SW 1271 (cell line): ENCODE measurements at places on chromosomes 2 and 18.

DNA sequence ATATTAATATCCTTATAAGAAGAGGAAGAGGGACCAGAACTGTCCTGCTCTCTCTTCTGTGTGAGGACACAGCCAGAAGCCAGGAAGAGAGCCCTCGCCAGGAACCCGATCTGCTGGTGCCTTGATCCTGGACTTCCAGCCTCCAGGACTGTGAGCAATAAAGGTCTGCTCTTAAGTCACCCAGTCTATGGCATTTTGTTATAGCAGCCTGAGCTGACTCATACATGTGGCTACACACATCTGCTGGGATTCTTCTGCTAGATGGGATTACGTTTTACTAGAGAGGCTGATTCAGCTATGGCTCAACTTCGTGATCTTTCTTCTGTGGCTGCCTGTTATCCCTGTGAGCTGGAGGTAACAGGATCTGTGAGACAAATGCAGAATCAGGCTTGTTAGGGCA lies 29.6 kb downstream of the ARL4C start:
- no peak for DNase-seq

GRCh38 chr2:175490360-175490791 lies 308.9 kb upstream of the ATP5MC3 start:
- no peak for DNase-seq

DNA sequence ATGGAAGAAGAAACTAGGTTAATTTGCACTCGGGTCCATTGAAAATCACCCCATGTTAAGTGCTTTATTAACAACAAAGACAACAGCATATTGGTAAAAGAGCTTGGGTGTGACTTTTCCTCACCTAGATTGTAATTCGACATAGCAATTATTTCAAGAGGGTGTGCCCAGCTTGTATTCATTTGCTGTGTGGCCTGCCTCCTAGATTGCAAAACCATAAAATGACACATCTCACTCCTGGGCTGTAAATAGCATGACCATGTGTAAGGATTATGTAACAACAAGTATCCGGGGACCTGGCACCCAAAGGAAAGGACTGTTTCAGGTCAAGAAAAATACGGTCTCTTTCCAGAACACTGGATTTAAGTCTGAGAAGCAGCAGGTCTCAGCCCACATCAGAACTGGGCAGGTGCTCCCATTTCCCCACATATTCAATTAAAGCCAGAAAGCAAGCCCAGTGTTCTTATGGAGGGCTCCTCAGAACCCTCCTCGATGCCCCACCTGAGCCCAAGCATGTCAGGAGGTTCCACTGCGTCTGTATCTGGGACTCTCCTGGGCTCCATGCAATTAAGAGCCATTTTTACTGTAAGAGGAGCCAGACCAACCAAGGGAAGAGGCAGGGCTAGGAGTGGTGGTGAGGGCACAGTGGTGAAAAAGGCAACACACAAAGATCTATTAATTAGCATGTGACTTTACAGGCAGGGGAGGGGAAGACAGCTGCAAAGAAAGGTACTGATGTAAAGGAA lies 39.2 kb downstream of the MREG start:
- peak; percentile 3 for DNase-seq

GRCh38 chr18:31892936-31893335 lies 50.0 kb downstream of the TRAPPC8 start:
- DNase-seq: no peak

GRCh38 chr2:197828464-197829135 lies 24.2 kb downstream of the PLCL1 start:
- DNase-seq: no peak

DNA sequence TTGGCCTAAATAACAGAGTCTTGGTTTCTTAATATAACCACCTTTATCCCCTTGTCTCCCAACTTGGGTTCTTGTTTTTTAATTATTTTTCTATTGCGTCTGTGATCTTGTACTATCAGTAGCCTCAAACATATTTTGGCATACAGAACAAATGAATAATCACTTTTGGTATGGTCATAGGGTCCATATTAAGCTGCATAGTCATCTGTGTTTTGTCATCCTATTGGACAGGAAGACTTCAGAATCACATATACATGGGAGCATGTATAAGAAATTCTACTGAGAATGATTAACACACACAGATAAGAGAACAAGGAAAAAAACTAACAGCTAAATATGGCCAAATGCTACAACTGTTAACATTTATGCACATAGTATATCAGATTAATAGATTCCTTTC lies 126.0 kb downstream of the MEP1B start:
- no peak for DNase-seq

- no peak for DNase-seq
Observed at GRCh38 chr2:217916504-217917254, 86.1 kb downstream of the TNS1 start.

- no peak for DNase-seq
Observed at GRCh38 chr2:15042801-15043217, 410.3 kb downstream of the LRATD1 start.

GRCh38 chr2:60002183-60002867 lies 551.1 kb downstream of the BCL11A start:
- no peak for DNase-seq

DNA sequence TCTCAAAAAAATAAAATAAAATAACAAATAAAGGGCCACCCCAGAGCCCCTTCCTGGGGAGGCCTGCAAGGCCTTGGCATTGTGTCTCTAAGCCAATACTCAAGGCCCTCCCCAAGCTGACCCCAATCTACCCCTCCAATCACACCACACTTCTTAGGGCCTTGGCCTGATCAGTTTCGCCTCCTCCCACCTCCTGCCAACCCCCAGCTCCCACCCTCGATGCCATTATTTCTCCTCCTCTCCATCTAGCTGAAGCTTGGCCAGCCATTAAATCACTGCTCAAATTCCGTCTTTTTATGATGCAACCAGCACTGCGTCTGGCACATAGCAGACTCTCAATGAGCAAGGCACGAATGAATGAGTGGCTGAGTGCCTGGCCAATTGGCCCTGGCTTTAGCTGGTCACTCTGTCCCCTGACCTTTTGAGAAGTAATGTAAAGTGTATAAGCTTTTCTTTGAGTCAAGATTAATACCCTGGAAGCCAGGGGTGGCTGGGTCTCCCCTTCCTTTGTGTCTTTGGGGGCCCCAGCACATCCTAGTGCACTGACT lies 55.9 kb downstream of the SMAD7 start:
- DNase-seq: no peak

GRCh38 chr2:156003780-156004179 lies 328.7 kb downstream of the NR4A2 start:
- DNase-seq: no peak

DNA sequence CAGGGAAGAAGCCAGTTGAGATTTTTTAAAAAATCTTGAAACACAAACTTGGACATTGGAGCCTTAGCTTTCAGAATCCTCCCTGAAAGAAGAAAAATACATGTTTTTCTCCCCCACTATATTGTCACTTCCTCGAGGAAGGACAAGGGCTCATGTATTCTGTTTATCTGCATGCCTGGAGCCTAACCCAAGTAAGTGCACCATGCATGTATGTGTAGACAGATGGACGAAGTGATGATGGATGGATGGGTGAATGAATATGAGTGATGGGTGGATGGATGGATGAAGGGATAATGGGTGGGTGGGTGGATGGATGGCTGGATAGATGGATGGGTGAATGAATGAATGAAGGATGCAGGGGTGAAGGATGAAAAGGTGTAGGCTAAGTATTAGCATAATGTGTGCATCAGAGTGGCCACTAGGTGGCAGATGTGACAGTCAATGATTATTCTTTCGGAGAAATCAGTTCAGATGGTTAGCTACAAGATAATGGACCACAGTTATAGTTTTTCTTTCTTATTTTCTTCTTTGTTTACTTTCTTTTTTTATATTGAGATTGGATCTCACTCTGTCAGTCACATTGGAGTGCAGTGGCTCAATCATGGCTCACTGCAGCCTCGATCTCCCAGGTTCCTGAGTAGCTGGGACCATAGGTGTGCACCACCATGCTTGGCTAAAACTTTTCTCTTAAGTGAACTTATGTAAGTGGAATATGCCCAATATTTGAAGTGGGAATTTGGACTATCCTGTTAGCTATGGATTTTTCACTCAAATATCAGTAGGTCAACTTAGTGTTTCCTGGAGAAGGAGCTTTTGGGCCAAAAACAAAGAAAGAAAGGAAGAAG lies 18.5 kb upstream of the CCDC93 start:
- DNase-seq: peak; percentile 36

DNA sequence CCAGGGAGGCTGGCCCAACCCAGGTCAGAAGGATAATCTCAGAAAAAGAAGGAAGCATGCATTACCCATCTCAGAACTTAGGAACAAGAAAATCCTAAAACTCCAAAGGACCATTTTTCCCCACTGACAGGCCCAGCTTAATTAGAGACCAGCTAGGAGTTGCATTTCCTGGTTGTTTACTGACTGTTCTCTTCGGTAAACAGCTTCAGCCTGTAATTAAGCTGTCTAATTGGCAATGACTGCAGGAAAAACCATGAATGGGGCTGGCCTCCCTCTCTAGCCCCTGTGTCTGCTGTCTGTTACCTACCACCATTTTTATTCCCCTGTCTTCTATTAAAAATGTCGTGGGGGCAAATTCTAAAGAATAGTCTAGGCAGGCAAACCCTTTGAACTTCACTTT lies 146.5 kb downstream of the AGAP1 start:
- no peak for DNase-seq

DNA sequence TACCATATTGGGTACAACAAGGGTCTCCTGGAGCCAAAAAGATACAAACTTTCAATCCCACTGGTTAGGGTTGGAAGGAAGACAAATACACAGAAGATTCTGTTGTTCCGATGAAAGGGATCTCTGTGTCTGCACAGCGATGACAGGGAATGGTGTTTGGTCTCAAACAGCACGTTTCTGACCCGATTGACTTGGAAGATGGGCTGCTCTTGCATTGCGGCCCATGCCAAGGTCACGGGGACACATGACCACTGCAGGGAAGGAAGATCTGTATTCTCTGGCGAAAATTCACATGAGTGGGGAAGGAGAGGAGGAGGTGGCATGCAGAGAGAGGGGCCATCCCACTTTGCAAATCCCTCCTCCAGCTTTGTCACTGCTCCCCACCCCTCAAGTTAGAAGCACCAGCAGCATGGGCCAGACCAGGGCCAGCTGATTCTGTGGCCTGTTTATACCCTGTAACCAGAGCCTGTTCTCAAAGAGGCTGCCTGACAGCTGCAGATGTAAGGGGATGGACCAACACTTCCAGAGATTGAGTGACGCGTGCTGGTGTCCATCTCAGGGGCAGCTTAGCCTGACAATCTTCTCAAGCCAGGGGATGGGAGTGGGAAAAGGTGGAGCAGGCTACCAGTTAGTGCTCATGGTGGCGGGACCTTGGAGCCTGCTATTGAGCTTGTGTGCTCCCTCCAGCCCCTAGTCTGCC lies 57.2 kb downstream of the TNP1 start:
- DNase-seq: no peak

GRCh38 chr2:58641001-58641400 lies 399.9 kb upstream of the FANCL start:
- no peak for DNase-seq

- DNase-seq: no peak
Observed at GRCh38 chr2:30763151-30763660, 44.0 kb downstream of the CAPN13 start.

GRCh38 chr2:75466708-75467311 lies 93.9 kb downstream of the EVA1A start:
- DNase-seq: no peak

GRCh38 chr2:128786741-128787478 lies 468.2 kb upstream of the HS6ST1 start:
- DNase-seq: no peak

GRCh38 chr2:121513597-121514333 lies 16.9 kb upstream of the RNU4ATAC start:
- DNase-seq: no peak

DNA sequence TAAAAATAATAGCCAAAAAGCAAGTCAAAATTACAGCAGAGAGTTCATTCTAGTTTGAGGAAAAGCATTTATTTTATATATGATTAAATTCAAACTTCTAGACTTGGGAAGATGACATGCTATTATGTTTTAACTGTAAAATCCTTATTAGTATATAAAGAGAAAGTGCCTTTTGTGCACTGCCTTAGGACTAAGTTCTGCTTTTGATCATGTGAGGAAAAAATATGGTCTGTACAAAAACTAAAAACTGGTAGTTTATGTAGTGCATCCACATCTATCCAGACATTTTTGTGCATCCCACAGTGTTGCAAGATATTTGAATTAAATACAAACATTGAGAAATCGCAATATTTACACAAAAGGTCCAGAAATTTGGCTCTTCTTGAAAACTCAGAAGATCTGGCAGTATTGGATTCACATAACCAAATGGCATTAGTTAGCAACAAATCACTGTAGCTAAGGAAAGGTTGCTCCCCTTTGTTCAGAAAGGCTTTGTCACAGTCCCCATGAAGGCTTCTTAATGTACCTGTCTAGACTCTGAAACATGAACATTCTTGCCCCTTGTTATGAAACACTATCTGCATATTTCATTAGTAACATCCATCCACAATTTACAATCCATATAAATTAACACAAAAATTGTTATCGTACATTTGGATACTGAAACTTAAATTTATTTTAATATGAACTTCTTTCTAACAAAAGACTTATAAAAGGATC lies 2.2 kb downstream of the MMADHC start:
- DNase-seq: no peak

- no peak for DNase-seq
Observed at GRCh38 chr2:154961676-154962075, 263.2 kb downstream of the KCNJ3 start.

DNA sequence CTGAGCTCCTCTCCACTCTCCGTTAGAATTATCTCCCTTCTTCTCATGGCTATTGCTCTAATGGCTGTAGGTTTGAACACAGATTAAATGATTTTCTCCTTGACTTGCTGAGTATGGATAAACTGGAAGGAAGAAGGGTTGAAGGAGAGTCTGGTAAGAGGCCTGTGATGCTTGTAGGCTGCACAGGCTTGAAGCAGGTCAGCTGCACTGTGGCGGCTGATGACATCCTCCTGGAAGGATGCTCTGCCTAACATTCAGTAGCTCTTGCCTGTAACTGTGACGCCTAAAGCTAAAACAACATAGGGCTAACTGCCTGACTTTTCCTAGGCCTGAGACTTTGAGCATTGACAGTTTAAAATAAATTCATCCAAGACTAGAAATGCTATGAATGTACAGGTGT lies 166.3 kb downstream of the MREG start:
- no peak for DNase-seq

DNA sequence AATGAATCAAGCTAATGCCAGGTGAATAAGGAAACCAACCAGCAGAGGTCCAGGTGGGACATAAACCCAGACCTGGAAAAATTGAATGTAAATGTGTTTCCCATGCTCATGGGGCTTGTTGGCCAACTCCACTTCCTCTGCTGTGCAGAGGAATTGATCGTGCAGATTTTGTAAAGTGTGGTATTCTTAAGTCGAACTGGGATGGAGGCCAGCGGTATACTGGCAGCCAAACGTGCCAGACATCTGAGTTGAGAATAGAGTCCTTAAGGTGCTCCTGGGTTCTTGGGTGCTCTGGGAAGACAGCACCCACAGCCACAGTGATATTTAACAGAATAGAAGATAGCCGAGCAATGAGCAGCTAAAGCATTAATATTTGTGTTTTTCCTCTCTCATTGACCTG lies 146.5 kb upstream of the LGALSL start:
- no peak for DNase-seq

- DNase-seq: no peak
Observed at GRCh38 chr2:212346865-212347264, 191.7 kb downstream of the ERBB4 start.
